Activated T-cell treated with anti-CD3 and anti-CD28 coated beads for 1 hour (primary cell): ENCODE measurements at places on chromosomes 16 and 17.

- no peak for DNase-seq
These were observed 96.5 kb downstream of the ANKRD11 start for GRCh38 chr16:89393738-89394406.

GRCh38 chr16:31052114-31052513 is 18.8 kb downstream of the STX4 start:
- no peak for DNase-seq

DNA sequence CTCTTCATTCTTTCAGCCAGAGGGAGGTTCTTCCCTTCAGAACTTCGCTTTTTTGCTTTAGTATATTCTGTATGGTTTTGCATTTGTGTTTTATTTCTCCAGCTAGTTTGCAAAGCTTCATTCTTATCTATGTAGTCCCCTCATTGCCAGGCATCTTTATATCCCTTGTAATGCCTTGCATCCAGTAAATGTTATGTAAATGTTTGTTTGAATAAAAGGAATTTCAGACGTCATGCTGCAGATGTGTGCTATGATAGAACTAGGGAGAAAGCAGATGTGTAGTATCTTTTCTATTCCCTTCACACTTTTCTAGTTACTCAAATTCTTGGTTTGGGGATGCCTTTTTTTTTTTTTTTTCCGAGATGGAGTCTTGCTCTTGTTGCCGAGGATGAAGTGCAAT is 62.6 kb upstream of the RASL10B start:
- no peak for DNase-seq

- DNase-seq: no peak
These were observed 1.8 kb downstream of the KIF1C start for GRCh38 chr17:4999430-5000093.

DNA sequence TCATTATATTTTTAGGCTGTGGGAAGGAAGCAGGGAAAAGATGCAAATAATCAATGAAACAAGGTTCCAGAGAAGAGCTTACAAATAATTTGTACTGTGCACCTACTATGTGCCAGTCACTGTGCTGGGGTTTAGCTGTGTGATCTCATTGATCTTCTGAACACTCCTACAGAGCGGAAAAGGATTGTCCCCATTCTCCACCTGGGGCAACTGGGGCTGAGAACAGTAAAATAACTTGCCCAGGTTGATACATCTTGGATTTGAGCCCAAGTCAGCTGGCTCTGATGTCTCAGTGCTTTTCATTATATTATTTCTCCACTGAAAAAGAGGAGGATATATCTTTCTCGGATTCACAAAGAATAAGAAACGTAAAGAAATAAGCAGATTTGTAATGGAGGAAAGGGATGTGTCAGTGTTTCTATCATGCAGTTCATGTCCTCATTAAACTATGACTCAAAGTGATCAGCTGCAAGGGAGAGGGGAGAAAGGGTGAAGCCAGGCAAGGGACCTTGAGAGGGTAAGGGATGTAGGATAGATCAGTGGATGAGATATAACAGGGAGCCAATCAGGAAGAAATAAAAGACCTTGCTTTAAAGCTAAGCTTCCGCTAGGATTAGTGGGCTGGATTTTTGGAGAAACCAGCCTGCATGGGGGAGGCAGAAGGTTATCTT is 143.6 kb upstream of the NOL11 start:
- DNase-seq: no peak

DNA sequence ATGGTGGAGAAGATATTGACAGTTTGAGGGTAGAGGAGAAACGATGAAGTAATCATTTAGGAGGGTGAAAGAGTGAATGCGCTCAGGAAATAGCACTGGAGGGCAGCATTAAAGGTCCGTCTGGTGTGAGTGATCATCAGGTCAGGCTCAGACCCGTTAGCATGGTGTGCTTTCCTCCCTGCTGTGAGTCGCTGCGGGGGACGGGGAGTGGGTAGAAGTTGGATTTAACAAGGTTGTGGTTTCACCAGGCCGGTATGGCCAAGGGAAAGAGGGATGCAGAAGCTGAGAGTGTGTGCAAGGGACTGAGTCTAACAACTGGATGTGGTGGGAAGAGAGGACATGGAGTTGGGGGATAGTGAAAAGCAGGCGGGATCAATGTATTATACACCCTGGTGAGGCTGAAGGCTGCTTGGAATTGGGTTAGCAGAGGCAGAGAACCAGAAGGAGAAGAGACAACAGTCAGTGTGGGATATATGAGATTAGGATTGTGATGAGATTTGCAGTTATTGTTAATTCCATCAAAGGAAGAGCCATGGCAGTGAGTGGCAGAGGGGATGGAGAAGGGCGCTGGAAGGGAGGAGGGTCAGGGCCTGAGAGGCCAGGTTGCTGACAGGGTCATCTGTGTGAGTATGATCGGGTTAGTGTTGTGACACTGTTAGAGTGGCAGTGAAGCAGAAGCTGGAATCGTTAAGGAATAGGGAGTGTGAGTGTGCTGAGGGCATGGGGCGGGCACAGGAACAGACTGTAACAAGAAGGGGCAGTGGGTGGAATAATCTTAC is 59.0 kb upstream of the TBX2 start:
- DNase-seq: no peak

DNA sequence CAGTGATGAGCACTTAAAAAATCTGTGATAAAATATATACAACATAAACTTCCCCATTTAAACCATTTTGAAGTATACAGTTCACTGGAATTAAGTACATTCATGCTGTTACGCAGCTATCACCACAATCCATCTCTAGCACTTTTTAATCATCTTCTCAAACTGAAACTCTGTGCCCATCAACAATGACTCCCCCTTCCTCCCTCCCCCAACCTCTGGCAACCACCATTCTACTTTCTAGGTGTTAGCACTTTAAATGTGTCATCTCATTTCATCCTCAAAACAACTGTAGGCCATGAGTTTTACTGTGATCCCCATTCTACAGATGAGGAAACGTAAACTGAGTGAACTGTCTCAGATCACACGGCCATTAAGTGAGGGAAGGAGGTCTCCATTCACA is 13.8 kb upstream of the TMEM98 start:
- no peak for DNase-seq

DNA sequence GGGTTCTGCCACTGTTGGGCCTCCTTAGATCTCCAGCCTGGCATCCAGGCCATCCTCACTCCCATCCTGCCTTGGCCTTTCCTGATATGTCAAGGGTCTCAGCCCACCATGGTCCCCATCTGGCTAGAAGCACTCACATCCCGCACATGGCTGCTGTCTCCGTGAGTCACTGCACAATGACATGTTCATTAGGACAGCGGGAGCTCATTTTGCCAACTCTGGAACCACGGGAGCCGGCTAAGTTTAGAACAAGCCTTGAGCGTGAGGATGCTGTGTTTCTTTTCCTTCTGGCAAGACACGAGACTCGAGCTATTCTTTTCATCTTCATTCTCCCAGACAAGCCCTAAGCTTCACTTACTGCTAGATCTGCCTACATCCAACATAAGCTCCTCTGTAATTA is 65.7 kb upstream of the KSR1 start:
- no peak for DNase-seq

GRCh38 chr16:56603589-56603988 is 4.8 kb upstream of the MT2A start:
- no peak for DNase-seq

DNA sequence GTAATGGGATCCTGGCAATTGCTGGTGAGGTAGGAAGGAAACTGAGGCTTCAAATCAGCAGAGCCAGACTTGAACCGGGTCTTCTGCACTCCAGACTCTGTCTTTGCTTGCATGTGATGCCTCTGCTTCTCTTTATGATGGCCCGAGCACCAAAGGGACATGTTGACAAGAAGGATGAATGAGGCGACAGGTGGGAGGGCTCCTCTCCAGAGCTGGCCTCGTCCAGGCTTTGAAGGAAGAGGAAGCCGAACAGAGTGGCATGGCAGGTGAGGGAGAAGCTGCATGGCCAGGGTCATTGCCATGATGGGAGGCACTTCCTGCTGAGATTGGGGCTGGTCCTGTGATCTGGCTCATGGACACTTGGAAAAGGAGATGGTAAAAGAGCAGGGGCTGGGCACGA is 40.8 kb downstream of the AKAP1 start:
- DNase-seq: no peak
